ENCODE measurements at places on chromosomes 1 and 21.

DNA sequence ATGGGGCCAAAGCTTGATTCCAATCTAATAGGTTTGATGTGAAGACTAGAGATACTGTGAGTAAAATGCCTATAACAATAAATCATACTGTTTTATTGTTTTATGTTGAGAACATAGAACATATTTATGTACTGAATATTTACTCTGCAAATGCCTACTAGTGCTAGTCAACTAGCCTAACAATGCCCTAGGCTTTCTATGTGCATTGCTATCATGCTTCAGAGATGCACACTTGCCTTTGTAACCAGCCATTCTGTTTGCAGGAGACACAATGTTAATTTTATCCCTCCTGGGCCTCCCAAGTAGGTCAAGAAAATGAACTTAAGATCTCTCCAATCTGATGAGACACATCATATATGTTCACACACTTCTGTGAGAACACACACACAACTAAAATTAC is 530.8 kb upstream of the BEND5 start:
- no peak for DNase-seq

GRCh38 chr1:43205671-43206070 is 33.5 kb downstream of the CFAP57 start:
- DNase-seq: no peak

DNA sequence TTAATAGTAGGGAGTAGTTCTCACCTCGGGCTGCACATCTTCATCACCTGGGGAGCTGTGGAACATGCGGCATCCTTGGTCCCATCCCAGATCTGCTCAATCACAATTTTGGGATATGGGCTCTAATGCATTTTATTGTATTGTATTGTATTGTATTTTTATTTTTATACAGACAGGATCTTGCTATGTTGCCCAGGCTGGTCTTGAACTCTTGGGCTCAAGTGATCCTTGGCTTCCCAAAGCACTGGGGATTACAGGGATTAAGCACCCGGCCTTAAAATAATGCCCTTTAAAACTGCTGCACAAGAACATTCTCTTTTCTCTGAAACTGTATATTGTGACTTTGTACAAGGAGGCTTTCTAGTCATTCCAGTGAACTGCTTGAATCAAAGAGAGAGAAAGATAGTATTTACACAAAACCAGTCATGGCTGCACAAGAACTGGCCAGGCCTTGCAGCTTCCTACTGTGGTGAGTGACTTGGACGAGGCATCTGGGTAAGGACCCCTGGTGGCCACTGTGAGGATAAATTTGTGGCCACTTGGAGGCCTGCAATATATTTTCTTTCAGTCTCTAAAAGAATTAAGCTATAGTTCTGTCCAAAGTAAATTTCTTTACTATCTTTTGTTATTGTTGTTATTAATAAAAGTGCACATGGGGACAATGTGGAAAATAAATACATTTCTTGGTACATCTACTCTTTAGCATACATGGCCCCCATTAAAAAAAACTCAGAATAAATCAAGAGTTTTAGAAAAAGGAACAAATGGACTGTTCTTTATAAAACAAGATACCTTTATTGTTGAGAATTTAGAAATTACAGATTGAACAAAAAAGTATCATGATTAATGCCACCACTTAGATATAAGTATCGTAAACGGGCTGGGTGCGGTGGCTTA is 48.0 kb downstream of the TBCE start:
- DNase-seq: no peak

- DNase-seq: no peak
Observed at GRCh38 chr1:115454837-115455511, 116.9 kb upstream of the NGF start.

GRCh38 chr1:179706339-179706941 is 36.7 kb upstream of the FAM163A start:
- DNase-seq: no peak

GRCh38 chr1:179095377-179095776 is 13.5 kb downstream of the TOR3A start:
- DNase-seq: no peak
